SK-MEL-5 (cell line): ENCODE measurements at places on chromosomes 6 and 20.

- DNase-seq: no peak
Observed at GRCh38 chr20:1389703-1390580, 2.9 kb downstream of the FKBP1A start.

- no peak for DNase-seq
Observed at GRCh38 chr6:79821859-79822258, 125.5 kb downstream of the ELOVL4 start.

- no peak for DNase-seq
Observed at GRCh38 chr6:53624502-53624901, 41.1 kb downstream of the KLHL31 start.

DNA sequence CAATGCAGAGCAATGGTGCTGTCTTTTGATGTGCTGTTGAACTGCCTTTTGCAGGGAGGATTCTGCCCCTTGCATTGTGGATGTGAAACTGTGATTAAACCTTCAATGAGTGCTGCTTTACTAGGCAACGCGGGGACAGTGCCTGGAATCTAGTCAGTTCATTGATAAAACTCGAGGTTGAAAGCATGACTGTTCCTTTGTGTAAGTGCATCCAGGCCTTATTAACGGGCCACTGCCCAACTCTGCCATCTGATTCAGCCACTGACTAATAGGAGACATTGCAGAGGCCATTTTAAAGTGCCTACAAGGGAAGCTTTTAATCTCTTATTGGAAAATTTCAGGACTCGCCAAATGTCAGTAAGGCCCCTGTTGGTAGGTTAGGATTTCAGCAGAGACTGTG is 49.3 kb downstream of the SLC35F1 start:
- DNase-seq: peak; percentile 17

DNA sequence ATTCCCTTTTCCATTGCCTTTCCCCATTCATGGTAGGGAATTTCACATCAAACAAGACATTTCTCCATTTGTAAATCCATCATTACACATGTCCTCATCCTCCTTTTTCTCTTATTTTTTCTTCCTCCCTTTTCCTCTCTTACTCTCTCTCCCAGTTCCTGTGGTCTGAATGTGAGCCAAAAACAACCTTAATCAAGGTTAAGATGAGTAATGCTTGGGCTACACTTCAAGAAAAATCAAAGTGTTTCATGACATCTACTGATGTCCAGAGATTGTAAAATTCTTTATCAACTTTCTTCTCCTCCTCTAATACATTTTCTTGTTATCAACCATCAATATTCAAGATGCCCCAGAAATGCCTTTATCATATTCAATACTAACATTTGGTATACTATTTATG is 208.0 kb upstream of the PRND start:
- no peak for DNase-seq

DNA sequence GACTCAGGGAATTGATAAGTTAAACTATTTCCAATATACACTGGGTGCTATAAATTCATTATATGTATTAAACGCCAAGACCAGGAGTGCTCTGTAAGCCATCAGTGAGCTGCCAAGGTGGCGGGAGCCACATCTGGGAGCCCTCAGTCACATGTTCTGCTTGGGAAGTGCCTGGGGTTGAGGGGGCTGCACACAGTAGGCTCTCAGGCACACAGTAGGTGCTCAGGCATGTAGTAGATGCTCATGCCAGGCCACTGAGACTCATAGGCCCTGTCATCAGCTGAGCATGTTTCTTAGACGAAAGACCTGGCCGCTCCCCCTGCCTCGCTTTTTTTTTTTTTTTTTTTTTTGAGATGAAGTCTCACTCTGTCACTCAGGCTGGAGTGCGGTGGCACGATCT is 83.3 kb upstream of the BHLHE23 start:
- DNase-seq: no peak

DNA sequence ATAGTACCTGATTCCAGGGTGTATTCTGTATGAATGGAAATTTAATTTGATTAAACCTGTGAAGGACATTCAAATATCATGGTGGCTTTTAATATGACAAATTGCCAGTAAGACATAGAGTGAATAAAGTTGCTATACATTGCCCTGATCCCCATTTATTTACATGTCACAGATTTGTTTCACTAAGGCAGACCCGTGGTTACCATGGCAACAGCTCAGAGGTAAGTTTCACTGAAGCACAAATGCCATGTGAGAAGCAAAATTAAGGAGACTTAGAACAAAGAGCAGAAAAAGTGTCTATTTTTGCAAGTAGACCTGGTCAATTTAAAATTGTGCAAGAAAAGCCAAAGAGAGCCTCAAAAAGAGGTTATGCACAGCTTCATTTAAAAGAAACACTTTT is 63.7 kb downstream of the PXDC1 start:
- DNase-seq: no peak

DNA sequence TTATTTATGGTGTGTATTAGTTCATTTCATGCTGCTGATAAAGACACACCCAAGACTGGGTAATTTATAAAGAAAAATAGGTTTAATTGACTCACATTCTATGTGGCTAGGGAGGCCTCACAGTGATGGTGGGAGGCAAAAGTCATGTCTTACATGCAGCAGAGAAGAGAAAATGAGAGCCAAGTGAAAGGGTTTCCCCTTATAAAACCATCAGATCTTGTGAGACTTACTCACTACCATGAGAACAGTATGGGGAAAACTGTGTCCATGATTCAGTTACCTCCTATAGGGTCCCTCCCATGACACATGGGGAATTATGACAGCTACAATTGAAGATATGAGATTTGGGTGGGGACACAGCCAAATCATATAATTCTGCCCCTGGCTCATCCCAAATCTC is 150.0 kb upstream of the AHI1 start:
- no peak for DNase-seq

GRCh38 chr6:166541876-166542579 is 44.5 kb downstream of the RAMACL start:
- no peak for DNase-seq

- no peak for DNase-seq
Observed at GRCh38 chr6:135002974-135003703, 51.5 kb downstream of the HBS1L start.

DNA sequence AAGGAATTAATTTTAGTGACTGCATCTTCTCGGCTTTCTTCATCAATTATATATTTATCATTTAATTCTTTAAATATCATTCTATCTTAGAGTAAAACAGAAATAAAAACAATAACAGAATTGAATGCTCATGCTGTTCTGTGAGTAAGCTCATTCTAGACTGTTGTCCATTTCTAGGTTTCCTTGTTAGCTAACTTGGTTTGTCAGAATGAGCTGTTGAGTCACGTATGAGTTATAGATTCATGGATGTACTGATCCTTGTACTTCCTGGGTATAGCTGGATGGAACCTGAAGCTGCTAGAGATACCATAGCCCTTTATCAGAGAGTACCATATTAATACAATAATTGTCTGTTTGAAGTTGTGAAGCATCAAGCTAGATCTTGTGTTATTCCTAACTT is 515.3 kb downstream of the TENT5A start:
- DNase-seq: no peak

- DNase-seq: no peak
Observed at GRCh38 chr20:49275636-49276035, 2.2 kb downstream of the ZNFX1 start.

GRCh38 chr6:74879976-74880375 is 325.9 kb downstream of the COL12A1 start:
- no peak for DNase-seq

DNA sequence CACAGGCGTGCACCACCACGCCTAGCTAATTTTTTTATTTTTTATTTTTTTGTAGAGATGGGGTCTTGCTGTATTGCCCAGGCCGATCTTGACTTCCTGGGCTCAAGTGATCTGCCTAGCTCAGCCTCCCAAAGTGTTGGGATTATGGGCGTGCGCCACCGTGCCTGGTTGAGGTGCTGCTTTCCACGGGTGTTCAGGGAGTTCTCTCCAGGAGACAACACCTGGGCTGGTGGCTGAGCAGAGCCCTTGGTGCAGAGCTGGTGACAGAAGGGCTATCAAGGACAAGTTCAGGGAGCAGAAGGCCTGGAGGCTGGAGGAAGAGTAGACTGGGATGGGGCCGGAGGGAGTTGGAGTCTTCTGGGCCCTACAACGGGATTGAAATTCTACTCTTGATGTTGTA is 34.6 kb downstream of the TFAP2C start:
- no peak for DNase-seq

GRCh38 chr6:13653296-13653695 is 38.2 kb downstream of the NOL7 start:
- DNase-seq: no peak

DNA sequence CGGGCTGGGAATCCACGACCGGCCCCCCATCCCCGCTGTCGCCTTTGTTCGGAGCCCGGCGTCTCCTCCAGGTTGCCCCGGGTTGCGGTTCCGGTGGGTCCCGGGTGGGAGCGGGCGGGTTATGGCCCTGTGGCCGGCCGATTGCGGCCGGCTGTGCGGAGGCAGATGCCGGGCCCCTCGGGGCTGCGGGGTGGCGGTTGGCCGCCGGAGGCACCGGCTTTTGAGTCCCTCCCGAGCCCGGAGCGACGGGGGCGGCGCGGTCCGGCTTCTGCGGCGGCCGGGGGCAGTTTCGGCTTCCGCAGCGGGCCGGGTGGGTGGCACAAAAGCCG is 431 bp downstream of the LOC128125822 start:
- DNase-seq: no peak

- no peak for DNase-seq
Observed at GRCh38 chr6:7188492-7188891, 80.7 kb downstream of the RREB1 start.

GRCh38 chr6:150880336-150880735 is 14.8 kb downstream of the MTHFD1L start:
- peak; percentile 45 for DNase-seq

DNA sequence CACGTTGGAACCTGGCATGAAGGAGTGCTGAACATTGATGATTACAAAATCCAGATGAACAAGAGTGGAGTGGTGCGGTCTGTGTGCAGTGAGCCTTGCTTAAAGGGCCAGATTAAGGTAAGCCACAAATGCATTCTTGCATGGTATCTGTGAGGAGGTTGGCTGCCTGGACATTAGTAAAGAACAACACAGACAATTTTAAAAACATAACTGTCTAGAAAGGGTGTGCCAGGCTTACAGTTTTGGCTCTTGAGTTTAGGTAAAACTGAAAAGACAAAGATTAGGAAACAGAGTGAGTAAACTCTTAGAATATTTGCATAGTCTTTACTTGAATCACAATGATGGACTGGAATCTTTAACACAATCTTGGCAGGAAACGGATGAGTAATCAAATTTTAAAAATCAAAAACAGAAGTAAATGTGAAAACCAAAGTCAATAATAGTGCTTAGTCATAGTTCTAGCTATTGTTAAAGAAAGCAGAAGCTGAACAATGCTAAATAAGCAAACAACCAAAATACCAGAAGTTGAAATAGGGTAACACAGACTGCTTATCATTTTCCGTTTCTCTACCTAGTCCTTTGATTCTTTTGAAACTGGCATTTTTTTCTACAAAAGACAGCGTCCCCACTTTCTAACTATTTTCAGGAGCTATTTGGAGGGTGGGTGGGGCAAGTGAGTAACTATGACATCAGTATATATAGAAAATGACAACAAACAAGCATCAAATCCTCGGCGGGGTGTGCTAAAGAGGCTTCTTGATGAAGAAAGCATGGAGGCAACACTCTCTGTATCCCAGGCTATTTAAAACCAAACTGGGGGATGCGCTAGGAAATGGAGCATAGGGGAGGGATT is 185.8 kb upstream of the RAB32 start:
- DNase-seq: no peak

DNA sequence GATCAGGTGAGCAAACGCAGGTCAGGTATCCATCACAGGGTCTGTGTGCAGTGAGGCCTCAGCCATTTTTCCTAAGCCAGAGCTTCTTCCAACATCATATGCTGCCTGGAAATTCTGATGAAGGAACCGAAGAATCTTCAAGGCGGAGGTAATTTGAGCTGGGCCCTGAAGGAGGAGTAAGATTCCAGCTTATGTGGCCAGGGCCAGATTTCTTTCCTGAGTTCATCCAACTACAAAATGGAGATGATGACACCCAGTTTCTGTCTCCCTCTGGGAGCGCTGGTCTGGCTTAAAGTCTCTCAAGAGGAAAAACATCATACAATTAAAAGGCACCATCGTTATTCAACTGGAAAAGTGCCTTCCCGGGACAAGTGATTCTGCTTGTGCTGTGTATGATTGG is 6.9 kb upstream of the MANBAL start:
- DNase-seq: peak; percentile 68

DNA sequence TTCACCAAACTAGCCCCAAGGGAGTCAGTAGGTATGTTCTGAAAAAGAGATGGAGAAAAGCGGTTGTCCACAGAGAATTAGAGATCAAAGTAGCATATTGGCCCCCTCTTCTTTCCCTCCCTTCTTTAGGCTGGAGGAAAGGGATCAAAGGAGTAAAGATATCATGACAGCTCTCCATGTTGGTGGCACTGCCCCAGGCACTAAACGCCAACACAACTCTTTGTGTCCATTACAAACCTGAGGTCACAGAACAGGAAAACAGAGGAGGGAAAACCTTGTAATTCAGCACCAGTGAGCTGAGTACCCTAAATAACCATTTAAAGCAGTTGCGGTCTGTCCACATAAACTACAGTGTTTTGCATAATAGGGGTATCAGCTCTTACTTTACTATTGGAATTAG is 113.0 kb upstream of the TFAP2D start:
- DNase-seq: no peak

DNA sequence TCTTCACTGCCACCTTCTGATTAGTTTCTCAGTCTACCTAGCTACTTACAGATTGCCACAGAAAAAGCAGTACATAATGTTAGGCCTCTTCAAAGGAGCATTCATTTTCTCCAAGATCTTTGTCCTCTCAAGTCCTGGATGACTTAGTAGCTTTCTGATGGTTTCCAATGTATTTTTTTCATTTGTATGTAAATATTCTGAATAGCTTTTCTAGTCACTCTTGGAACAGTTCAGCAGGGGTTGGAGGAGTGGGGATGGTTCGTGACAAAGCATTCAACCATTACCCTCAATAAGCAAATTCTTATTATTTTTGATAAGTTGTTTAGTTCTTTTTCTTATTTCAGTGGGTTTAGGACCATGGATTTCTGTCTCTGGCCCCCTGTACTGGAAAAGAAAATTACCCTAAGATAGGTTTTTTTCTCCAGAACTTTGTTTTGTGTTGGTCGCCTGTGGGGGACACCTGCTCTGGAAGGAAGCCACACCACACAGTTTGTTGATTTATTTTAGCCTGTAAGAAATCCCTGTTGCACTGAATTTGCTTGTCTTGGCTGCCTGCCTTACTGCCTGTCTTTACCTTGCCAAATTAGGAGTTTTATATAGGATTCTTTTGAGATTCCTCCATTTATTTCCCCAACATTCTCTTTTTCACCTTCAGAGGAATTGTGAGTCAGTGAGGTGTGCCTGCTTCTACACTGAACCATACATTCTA is 247.9 kb downstream of the RFPL4B start:
- DNase-seq: no peak

GRCh38 chr6:16803294-16804200 is 42.3 kb upstream of the ATXN1 start:
- DNase-seq: peak; percentile 20

- peak; percentile 70 for DNase-seq
Observed at GRCh38 chr6:112253841-112254816, at the start of gene LAMA4. LAMA4 (minus strand) TSS chr6:112254567; CDS start chr6:112254150, 417 bp downstream.

DNA sequence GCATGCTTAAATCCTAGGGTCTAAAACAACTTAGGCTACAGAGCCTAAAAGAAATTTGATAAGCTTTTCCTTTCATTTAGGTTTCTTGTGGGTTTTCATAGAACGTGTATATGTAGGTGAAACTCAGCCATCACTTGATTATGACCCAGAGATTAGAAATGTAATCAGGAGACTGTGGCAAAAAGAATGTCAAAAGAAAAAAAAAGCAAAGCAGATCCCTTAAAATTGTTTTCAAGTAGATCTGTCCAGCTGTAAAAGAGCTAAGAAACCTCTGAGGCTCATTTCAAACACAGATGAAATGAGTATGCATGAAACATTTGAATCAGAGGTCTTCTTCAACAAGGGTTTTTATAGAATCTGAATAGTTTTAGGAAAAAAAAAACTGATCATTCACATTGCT is 341.3 kb upstream of the PRDM1 start:
- DNase-seq: no peak
